Fibroblast of villous mesenchyme (primary cell): ENCODE measurements at places on chromosomes 3 and 15.

DNA sequence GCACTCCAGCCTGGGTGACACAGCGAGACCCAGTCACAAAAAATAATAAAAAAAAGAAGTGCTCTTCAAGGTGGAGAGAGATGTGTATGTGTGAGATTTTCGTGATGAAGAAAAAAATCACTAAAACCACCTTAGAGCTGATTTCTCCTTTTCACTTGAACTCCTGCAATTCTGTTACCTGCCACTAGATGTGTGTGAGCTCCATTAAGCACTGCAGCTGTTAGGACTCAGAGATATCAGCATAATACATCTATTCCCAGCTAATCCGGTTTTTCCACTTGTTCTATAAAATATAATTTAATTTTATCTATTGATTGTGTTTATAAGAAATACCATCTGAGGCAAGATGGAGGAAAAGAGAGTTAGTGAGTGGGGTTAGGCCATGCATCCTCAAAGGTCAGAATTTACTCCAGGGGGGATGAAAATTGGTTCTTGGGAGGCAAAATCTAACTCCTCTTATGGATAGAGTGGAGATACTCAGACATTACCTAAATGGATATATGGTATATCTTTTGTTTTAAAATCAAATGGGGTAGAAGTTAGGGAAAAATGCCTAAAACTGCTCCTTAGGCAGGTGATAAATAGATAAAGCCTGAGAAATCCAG, 152.7 kb downstream of the IL20RB start:
- DNase-seq, result peak; percentile 19

GRCh38 chr3:81435050-81435449, 326.4 kb downstream of the GBE1 start:
- no peak for DNase-seq

DNA sequence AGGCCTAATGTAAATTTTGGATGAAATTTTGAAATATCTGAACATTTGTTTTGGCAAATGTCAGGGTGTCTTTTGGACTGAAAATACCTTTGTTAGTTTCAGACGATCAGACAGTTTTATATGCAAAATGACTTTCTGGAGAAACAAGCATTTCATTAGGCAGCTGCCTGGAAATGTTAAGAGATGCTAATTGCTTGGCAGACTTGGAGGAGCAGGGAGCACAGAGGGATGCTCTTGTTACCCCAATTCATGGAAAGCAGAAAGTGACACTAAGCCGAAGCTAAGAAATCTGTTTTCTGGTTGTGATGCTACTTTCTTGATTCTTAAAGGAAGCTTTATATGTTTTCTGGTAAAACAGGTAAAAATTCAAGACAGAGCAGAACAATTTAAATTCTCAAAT, 204.3 kb upstream of the GBE1 start:
- no peak for DNase-seq

- no peak for DNase-seq
Measured at GRCh38 chr3:152870027-152870426, 35.1 kb downstream of the P2RY1 start.

DNA sequence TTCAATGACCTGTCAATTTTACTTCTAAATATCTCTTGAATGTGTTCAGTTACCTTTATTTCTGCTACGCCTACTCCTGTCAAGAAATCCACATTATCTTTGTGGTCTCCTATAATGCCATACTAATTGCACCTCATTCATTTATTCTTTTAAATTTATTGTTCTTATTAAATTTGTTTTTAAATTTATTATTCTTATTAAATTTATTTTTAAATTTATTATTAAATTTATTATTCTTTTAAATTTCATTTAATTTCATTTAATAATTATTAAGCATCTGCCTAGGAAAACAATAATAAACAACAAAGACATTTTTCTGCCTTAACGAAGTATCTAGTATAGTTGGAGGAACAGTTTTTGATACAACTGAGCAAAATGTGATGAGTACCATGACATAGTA, 211.7 kb downstream of the ZPLD1 start:
- no peak for DNase-seq

- peak; percentile 43 for DNase-seq
Measured at GRCh38 chr3:129119365-129120100, 2.1 kb downstream of the RAB43 start.

GRCh38 chr3:18501679-18502343, 76.7 kb upstream of the SATB1 start:
- no peak for DNase-seq

- DNase-seq, result no peak
Measured at GRCh38 chr15:54033869-54034458, 55.7 kb downstream of the UNC13C start.

GRCh38 chr15:69275074-69275670, 23.5 kb upstream of the PAQR5 start:
- DNase-seq, result peak; percentile 96

- no peak for DNase-seq
Measured at GRCh38 chr3:13654330-13655060, 105.6 kb downstream of the FBLN2 start.

DNA sequence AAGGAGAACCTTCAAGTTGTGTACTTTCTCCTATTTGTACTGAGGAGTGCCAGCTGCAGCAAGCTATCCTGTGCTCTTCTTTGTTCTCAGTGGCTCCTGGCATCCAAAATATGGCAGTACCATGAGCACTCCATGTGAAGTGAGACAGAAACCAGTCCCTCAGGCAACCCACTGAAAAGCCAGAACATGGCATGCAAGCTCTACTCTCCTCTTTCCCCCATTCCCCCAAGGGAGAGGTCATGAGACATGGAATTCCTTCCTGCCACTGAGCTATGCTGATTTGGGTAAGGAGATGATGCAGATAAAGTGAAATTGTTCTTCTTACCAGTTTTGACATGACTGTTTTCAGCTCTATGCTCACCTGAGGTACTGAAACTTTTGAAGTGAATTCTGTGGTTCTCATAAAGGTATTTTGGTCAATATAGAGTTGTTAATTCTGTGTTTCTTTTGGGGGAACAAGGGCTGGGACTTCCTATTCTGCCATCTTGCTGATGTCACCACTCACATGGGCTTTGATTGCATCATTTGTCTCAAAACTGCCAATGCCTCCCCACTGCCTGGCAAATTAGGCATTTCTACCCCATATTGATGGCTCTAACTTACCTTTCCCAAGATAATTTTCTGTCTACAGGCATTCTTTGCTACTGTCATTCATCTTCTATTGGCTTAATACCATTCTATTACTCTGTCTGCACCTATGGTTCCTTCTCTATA, 22.8 kb upstream of the CEP152 start:
- no peak for DNase-seq
